NCI-H1436 treated with DMSO at 0.1 percent for 48 hours (cell line): ENCODE measurements at places on chromosomes 2 and 18.

GRCh38 chr2:96601382-96602292 is 36.5 kb downstream of the KANSL3 start:
- no peak for DNase-seq

DNA sequence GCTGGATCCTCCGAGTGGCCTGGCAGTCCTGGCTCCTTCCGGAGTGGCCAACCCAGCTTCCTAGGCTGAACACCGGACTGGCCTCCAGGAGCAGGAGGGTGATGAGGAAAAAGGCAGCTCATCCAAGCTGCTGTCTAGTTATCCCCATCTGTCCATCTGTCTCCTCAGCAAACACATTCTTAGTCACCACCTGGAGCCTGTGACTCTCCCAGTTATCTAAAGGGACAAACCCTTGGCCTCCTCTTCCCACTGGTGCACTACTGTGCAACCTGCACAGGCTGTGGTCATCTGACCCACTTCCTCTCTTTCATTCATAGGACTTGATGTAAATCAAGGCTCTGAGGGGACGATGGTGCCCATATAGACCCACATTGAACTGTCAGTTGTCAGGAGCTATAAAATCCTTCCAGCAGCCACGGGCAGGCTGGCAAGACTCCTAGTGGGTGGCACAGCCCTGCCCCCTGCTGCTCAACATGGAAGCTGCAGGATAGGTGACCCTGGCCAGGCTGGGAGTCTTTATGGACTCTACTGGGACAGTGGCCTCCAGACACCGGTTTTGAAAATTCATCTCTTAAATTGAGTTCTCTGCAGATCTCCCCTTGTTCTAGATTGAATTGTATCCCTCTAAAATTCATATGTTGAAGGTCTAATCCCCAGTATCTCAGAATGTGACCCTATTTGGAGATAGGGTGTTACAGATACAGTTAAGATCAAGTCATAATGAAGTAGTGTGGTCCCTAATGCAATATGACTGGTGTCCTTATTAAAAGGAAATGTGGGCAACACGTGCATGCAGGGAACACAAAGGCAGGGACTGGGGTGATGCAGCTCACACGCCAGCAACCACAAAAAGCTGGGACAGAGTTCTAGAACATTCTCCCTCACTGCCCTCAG is 29.3 kb upstream of the DUSP2 start:
- peak; percentile 18 for DNase-seq

DNA sequence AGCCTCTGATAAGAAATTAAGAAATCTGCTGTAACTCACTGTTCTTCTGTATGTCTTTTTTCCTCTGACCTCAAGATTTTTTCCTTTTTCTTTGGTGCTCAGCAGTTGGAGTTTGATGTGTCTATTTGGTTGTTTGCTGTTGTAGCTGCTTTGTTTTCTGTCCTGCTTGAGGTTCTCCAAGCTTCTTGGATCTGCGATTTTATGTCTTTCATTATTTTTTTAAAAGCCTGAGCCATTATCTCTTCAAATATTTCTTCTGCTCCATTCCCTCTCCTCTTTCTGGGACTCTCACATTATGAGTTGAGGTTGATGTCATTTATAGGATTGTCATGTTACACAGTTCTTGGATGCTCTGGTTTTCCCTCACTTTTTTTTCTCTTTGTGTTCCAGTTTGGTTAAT is 47.7 kb downstream of the RAMP1 start:
- DNase-seq, result no peak

DNA sequence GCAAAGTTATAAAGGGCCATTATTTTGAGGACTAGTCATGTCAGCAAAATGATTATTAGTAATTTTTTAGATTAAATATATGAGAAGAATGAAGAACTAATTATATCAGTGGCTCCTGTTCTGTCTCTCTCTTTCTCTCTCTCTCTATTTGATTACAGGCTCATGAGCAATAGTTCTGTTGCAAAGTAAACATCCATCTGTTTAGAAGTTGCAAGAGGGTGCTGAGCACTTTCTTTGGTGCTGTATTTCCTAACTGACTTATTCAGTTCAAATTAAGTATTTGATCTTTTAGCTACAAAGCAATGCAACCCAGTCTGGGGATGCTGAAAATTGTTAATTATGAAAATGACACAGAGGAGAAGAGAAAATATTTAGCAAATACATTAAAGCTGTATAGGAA is 408.1 kb upstream of the UBE2E3 start:
- no peak for DNase-seq

GRCh38 chr2:159521272-159521671 is 95.1 kb downstream of the BAZ2B start:
- DNase-seq, result no peak

DNA sequence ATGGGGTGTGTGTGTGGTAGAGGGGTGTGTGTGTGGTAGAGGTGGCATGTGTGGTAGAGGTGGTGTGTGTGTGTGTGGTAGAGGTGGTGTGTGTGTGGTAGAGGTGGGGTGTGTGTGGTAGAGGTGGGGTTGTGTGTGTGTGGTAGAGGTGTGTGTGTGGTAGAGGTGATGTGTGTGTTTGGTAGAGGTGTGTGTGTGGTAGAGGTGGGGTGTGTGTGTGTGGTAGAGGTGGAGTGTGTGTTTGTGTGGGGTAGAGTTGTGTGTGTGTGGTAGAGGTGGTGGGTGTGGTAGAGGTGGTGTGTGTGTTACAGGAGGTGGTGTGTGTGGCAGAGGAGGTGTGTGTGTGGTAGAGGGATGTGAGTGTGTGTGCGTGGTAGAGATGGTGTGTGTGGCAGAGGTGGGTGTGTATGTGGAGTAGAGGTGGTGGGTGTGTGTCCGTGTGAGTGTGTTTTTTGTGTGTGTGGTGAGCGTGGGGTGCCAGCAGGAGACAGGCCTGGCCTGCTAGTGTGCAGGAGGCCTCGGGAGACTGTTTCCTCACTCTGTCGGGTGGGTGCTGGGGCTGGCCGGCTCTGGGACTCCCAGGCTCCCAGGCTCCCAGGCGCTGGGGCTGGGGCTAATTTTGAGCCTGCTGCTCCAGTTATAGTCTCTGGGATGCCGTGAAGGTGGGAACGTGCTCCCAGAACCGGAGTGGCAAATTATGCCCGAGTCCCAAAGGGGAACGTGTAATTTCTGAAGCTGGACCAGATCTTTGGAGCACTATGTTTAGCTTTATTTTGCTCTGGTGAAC is 165.2 kb downstream of the DYSF start:
- no peak for DNase-seq

DNA sequence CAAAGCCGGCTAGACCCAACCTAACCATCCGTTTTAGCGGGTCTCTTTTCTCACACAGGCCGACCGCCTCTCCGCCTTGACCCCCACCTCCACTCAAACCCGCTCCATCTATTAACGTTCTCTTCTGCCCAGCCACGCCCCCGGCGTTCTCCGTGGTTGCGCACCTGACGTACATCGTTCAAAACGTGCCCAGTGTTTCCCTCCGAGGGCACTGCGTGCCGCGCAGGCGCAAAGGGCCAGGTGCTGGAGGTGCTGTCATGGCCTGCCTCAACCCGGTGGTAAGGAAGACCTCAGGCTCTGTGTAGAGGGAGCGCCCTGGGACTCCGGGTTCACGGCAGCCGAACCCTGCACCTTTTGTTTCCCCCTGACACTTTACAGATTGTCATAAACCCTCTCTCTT is at the start of gene GTF2A1L:
TSS of gene GTF2A1L (plus strand) at position 239 of the 400 bp plus-strand sequence. CDS start at position 258, 19 bp downstream.
- DNase-seq, result no peak

GRCh38 chr2:23091900-23092299 is 293.1 kb upstream of the KLHL29 start:
- no peak for DNase-seq

DNA sequence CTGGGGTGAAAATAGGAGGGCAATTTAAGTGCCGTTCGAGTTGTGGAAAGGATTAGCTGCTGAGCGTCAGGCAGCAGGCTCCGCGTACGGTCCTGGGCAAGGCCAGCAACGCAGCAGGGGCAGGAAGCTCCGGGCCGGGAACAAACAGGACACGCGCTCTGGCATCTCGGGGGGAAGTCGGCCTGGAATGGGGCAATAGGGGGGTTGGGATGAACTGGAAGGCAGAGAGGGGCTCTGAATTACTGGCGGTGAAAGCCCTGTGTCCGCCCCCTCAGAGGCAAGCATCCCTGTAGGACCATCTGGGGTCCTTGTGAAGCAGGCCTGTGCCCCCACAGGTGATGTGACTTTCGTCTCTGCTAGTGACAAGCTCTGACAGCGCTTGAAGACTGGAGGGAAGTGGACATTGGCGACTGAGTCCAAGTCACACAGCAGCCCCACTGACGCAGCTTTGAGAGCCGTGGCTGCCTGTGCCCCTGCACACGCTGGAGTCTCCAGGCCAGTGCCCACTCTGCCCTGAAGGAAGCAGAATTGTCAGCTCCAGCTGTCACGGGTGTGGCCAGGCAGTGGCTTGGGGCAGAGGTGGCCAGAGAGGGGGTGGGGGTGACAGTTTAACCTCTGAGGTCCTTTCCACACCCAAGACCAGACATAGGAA is 22.3 kb downstream of the GPR35 start:
- no peak for DNase-seq

GRCh38 chr18:78390348-78390951 is 589.2 kb upstream of the SALL3 start:
- DNase-seq, result no peak

DNA sequence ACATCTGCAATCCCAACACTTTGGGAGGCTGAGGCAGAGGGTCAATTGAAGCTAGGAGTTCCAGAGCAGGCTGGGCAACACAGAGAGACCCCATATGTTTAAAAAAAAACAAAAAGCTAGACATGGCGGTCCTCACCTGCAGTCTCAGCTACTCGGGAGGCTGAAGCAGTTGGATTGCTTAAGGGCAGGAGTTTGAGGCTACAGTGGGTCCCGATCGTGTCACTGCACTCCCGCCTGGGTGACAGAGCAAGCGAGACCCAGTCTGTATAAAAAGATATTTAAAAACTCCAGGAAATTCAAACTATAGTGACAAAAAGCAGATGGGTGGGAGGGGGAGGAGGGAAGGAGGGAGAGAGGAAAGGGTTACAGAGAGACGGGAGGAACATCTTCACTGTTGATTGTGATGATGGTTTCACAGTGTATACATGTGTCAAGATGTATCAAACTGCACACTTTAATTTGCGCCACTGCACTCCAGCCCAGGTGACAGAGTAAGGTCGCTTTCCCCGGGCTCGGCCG is 942 bp upstream of the ZNF236 start:
- no peak for DNase-seq

- no peak for DNase-seq
Measured at GRCh38 chr2:191740016-191740419, 62.1 kb downstream of the NABP1 start.

DNA sequence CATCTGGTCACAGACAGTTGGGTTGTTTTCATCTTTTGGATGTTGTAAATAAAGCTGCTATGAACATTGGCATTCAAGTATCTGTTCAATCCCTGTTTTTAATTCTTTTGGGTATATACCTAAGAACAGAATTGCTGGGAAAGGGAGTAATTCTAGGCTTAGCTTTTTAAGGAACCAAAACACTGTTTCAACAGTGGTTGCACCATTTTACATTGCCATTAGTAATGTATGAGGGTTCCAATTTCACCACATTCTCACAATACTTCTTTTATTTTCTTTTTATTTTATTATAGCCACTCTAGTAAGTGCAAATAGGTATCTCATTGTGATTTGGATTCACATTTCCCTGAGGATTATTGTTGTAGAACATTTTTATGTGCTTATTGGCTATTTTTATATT is 108.9 kb upstream of the GLS start:
- DNase-seq, result no peak

GRCh38 chr18:79943608-79944125 is 7.8 kb downstream of the SLC66A2 start:
- no peak for DNase-seq

DNA sequence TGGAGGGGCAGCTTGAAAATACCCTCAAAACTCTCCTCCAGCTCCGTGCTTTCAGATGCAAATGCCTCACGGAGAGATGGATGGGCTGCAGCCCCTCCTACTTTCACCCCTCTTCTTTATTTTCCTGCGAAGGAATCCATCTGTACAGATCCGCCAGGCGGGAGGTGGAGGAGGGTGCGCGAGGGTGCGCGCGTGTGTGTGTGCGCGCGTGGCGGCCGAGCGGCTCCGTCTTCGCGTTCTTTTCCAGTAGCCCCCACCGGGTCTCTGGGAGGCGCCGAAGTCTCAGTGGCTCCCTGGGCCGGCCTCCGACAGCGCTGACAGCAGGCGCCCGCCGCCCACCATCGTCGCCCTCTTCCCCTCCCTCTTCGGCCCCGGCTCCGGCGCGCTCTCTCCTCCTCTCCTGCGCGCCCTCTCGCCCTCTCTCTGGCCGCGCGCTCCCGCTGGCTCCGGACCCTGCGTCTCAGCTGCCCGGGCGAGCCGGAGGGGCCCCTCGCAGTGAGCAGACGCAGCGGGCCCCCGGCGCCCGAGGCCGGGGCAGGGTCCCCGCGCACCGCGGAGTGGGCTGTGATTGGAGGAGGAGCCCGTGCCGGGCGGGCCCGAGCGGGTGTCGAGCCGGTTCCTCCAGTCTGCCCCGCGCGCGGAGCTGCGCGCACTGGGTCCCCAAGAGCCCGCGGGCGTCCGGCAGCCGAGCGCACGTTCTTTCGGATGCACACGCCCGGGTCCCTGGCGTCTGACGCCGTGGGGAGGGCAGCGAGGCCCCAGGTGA is at the start of gene CDH7:
TSS of gene CDH7 (plus strand) at position 624 of the 766 bp plus-strand sequence. CDS start 11,831 bp downstream, outside the sequence.
- DNase-seq, result no peak

GRCh38 chr2:232448304-232448690 is 7.7 kb upstream of the ALPI start:
- DNase-seq, result no peak

GRCh38 chr18:42954887-42955286 is 160.6 kb downstream of the RIT2 start:
- no peak for DNase-seq

- no peak for DNase-seq
Measured at GRCh38 chr2:165197346-165197745, 6.5 kb downstream of the SCN3A start.

DNA sequence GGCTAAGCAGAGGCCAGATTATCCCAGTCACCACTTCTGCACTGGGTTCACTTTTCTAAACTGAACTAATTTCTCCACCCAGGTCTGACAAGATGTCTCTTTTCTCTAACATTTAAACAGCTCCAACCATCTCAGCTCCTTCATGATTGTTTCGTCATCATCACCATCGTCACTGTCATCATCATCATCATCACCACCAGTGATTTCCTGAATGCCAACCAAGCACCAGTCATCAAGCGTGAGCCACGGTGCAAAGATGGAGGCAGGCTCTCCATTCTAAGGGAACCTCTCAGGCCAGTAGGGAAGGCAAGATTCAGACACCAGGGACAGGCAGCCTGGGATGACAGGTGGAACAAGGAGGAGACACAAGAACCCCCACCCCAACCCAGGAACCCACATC is 25.5 kb upstream of the TMBIM1 start:
- no peak for DNase-seq

DNA sequence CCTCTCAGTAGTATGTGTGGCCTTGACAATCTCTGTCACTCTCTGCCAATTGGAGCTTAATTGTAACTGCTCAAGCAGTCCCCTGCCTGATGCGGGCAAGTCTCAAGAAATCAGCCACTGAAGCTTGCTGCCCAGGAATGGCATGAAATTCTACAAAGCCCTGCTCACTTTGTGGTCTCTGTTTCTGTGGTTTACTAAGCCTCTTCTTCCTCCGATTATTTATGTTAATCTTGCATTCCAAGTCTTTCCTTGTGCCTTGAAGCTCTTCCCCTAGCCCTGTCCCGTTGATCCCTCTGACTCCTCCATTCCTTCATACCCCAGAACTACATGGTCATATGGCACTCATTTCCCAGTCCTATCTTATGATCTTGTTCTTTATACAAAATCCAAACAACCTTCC is 489.3 kb upstream of the CHST9 start:
- DNase-seq, result no peak
